Hematopoietic multipotent progenitor cell treated with erythropoietin and hydrocortisone succinate and interleukin-3 and kit ligand, for 15 days (in vitro differentiated cells): ENCODE measurements at places on chromosomes 6 and 20.
A peak's percentile ranks its signal among the peaks of the same experiment; 100 is the strongest.

DNA sequence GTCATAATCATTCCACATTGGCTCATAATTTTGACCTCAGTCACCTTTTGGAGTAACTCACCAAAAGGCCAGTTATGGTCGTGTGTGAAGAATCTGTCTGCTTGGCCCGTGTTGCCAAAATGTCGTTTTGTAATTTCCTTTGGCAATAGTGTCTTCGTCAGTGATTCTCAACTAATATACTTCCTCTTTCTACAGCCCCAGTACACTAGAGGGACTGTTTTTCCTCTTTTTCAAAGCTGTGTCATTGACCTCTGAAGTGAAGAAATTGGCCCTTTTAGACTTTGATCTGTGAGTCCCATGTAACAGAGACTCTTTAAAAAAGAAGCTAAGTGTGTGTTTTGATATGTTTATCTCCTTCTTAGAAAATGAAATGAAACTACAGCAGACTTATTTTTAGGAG is 5.2 kb downstream of the FOXO3 start:
- DNase-seq = peak; percentile 46

DNA sequence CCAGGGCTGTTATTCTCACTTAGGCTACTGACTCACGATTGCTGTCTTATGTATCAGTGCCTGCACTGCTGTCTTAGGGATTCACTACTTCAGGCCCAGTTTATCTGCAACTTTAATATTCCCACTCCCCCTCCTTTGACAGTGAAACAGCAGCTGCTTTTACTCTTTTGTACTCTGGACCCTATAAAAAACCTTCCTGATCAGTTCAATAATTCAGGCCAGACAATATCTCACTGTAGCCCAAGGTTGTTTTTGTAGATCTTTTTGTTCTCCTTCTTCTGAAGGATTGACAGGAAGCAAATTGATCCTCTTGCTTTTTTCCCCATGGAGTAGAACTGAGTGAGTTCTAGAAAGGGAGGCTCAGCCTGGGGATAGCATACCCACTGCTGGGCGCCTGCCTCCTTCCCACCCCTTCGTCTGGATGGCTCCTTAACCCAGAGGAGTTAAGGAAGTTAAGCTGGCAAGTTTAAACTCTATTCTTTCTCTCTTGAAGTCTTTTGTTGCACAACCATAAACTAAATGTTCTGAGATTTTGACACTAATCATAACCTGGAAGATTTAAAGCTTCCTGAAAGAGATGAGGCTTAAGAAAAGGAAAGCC is 22.0 kb upstream of the EYS start:
- no peak for DNase-seq

DNA sequence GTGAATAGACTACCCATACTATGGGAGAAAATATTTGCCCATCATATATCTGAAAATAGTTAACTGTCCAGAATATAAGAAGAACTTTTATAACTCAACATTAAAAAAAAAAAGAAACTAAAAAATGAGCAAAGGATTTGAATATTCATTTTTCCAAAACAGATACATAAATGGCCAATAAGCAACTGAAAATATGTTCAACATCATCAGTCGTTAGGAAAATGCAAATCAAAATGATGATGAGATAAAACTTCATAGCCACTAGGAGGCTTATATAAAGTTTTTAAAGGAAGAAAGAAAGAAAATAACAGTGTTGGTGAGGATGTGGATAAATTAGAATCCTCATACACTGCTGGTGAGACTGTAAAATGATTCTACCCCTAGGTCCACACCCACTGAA is 32.6 kb upstream of the HMGN3 start:
- no peak for DNase-seq

DNA sequence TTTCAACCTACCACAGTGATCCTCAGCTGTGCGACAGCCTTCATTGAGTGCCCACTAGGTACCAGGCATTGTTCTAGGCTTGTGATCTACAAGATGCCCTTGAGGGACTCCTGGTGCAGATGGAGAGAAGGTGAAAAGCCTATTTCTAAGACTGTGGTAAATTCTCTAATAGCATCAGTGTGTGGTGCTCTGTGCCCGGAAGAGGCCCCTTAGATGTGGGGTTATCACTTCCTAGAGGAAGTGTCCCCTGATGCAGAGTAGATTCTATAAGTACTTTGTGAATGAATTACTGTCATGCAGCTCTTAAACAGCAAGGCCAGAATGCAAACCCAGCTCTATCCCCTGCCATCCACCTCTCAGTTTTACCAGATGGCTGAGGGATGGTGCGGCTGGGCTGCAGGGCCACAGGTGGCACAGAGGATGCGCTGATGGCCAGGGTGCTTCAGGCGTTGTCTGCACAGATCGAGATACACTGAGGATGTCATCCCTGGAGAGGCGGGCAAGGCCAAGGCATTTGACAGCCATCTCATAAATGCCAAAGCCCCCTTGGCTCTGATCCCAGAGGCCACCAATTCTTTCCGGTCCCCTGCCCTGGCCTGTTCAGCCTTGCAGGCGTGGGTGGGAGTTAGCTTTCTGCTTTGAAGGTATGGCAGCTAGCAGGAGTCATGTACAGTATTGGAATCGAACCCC is 96.7 kb downstream of the TOX2 start:
- DNase-seq = no peak

DNA sequence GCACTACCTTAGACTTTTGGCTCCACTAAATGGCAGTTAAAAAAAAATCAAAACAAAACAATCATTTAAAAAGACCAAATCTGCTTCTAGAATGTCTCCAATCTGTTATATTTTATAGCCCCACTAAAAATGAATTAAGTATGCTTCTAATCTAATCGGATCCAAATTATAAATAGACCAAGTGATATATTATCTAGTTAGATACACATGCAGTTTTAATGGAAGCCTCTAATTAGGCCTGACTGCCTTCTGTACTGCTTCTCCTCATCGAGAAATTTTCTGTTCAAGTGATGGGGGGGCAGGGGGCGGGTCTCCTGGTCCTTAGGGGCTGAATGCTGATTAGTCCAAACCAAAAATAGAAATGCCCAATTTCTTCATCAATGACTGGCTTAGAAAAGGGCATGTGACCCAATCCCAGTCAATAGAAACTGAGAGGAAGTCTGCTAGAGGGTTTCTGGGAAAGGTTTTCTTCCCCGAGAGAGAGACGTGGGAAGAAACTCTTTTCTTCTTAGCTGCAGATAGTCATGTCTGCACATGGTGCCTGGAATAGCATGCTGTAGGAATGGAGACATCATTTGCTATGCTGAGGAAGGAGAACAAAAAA is 6.9 kb downstream of the SESN1 start:
- DNase-seq = no peak
